ENCODE measurements at places on chromosomes 3 and 15.

GRCh38 chr3:158842976-158843375 lies 41.1 kb downstream of the MFSD1 start:
- DNase-seq, result no peak

- DNase-seq, result peak; percentile 93
These were observed 404.6 kb upstream of the C2CD4B start for GRCh38 chr15:62569460-62570404.

- DNase-seq, result peak; percentile 45
These were observed 486 bp downstream of the CDIN1 start for GRCh38 chr15:36579792-36580431.

DNA sequence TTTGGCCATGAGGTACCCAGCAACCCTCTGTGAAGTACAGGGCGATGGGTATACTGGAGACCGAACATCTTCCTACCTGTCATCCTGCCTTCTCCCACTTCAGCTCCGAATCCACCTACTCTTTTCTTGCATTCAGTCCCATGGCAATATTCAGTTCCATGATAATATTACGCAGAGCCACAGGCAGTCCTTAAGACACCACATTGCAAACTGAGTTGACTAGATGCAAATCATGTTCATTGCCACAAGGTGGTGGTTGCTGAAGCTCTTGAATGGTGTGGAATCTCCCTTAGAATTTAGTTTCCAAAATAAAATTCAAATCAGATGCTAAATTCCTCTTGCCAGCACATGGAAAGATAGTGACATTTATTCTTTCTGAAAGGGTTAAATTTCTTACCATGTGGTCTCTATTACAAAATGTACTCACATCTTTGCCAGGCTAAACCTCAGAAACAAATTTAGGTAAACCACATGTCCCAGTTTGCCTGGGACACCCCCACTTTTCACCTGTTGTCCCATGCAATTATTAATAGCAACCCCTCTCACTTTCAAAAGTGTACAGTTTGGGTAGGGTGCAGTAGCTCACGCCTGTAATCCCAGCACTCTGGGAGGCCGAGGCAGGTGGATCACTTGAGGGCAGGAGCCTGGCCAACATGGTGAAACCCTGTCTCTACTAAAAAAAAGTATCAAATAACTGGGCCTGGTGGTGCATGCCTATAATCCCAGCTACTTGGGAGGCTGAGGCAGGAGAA lies 1.7 kb upstream of the NME9 start:
- DNase-seq, result no peak

DNA sequence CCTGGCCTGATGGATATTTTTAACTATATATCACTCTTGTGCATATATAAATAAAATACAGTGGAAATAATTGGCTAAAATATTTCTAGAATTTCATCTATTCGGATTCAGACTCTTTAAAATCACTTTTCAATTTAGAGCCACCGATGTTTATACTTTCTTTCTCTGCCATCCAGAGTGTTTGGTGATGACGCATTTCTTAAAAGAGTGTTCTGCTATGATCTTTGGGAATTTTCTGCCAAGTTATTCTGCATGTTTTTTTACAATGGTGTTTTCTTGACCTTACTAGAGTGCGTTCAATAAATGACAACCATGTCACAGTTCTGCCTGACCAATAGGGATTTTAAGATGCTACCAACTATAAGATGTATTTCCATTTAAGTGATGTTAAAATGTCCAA lies 30.2 kb downstream of the PPP2R3A start:
- no peak for DNase-seq

DNA sequence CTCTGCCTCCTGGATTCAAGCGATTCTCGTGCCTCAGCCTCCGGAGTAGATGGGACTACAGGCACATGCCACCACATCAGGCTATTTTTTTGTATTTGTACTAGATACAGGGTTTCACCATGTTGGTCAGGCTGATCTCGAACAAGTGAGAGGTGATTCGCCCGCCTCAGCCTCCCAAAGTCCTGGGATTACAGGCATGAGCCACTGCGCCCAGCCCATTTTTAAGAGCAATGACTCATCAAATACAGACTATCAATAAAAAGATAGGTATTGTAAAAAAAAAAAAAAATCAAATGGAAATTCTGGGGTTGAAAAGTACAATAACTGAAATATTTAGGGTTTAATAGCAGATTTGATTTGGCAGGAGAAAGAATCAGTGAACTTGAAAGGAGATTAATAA lies 129.0 kb downstream of the TJP1 start:
- DNase-seq, result no peak

DNA sequence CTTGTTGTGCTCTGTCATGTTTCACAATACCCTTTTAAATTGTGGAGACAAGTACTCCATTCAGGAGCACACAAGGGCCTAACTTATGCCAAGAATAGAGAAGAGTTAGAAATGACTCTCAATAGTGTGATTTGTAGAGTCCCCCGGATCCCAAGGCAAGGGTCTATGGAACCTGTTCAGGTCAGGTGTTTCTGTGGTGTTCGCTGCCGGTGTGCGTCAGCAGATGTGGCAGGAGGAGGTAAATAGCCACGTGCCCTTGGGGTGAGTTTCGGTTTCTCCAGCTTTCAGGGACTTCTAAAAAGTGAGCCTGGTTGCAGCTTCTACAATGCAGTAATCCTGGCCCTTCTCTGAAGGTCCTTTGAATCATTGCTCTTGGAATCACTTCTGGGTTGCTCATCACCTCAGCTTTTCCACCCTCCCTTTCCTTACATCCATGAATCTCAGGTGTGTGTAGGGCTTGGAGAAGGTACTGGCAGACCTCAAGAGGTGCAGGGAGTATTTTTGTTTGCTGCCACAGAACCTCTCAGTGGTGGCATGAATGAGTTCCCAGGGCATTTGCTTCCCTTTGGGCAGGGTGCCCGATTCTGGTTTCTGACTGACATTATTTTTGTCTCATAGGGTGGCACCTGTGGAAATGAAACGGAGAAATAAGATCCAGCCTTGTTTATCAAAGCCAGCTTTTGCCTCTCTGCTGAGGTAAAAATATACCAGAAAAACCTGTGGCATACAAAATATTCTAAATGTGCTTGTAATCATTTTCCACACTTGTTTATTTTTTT lies 7.3 kb downstream of the ST3GAL6 start:
- no peak for DNase-seq

DNA sequence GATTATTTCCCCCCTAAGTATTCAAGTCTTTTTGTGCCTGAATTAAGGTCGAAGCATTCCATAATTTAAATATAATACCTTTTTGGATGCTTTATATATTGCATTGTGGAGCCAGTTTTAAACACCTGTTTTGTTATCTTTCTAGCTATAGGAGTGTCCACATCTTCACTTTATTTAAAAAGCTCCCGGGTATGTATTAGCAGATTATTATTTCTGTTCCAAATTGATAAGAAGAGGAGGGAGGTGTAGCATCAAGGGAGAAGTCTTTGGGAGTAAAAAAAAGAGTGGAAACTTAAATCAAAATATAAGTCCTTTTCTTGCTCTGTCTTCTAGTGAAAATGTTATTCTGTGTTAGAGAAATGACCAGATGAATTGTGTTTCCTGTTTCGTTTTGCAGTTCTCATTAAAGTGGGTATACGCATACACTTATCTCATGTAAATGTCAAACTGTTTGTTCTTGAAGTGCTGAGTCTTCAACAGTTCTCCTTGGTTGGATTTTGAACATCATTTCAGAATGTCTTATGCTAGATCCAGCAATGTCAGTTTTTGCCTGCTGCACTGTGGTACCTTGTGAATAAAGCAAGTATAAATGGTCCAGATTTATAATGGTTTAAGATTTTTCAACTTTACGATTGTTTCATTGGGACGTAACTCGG lies 105.8 kb downstream of the FNDC3B start:
- no peak for DNase-seq

GRCh38 chr3:131231710-131232389 lies 149.7 kb upstream of the NUDT16 start:
- no peak for DNase-seq

- no peak for DNase-seq
These were observed 21.6 kb downstream of the BUB1B start for GRCh38 chr15:40182358-40183029.

GRCh38 chr15:79036323-79036722 lies 54.3 kb downstream of the RASGRF1 start:
- no peak for DNase-seq

DNA sequence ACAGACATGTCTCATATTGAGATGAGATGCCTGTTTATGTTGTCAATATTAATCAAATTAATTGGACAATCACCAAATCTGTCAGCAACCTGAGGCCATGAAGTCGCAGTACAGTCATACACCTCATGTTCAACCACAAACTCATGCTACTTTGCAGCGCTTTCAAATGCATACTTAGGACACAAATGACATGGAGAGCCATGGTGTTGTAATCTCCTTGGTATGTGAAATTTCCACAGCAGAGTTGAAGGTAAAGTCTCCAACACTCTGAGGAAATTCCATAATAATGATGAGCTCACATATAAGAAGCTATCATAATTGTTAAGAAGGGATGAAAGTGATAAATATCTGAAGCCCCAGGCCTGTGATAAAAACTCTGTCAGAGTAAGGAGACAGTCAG lies 873.9 kb downstream of the MCTP2 start:
- DNase-seq, result no peak

DNA sequence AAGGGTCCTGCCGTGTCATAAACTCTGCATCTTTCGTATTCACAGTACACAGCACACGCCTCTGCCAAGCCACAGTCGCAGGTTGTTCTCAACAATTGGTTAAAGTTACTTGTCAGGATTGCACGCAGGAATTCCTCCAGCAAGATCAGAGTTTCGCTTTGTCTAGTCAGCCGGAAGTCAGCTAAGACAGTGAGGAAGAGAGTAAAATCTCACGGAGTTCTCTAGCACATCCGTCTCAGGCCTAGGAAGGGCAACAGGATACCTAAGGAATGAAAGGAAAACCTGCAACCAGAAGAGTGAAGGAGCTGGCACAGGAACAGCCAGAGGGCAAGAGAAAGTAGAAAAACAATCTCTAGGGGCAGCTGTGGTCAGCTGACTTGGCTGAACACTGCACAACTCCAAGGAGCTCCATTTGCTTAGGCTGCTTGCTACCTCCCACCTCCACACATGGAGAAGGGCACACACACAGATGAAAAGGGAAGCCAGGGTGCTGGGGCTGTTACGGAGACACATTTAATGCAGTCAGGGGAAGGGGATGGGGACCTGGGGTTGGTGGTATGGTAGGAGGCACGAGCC lies 23.7 kb downstream of the RORA start:
- DNase-seq, result no peak

GRCh38 chr3:29335943-29336342 lies 55.1 kb downstream of the RBMS3 start:
- no peak for DNase-seq

DNA sequence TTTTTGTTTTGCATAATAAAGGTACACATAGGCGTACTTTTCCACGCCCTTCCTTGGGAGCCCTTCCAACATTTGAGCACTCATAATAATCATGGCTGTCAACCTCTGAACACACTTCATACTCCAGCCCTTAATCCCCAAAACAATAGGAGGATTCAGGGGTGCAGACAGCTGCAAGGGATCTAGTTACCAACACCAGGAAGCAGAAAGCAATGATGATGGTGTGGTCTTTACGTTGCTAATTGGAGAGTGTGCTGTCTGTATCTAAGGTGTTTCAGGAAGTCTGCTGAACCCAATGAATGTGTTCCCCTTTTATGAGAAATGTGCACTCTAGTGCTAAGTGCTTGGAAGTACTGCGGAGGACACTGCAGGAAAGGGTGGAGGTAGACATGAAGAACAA lies 60.3 kb upstream of the PDZRN3 start:
- peak; percentile 91 for DNase-seq

- no peak for DNase-seq
These were observed 22.6 kb downstream of the PLA2G4D start for GRCh38 chr15:42071717-42072116.

DNA sequence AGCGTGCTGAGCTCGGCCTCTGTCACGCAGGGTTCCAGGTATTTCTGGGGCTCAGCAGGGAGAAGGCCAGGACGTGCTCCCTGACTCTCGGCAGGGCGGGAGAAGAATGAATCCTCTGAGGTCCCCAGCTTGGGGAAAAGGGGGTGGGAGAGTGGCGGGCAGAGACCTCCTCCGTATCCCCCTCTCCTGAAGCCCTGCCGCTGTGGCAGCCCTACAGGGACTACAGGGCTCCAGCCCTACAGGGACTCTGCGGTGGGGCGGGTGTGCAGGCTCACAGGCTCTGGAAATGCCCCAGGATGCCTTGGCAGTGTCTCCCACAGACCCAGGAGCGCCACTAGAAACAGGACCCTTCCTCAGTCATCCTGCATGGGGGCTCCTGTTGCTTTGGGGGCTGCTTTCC lies 46.2 kb downstream of the HMCES start:
- DNase-seq, result no peak

- no peak for DNase-seq
These were observed 4.2 kb downstream of the HMCES start for GRCh38 chr3:129282727-129283327.

DNA sequence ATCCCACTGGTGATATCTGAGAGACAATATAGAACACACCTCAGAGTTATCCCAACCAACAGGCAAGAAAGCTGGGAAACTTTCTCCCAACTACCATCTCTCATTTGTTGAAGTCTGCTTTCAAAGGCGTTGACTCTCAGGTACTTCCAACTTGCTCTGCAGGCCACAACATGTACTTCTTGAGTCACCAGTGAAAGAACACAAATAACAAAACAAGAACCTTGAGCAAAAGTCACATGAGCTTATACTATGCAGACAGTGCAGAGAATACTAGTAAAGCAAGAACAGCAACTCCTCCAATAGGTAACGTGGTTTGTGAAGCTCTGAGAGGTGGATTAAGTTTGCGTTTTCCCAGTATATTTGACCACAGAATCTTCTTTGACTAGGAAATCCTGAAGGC lies 20.6 kb downstream of the SNTN start:
- no peak for DNase-seq

GRCh38 chr15:43776718-43777266 lies at the start of gene ELL3:
Gene ELL3 (minus strand): TSS chr15:43776966. CDS start chr15:43776901, 65 bp downstream.
- DNase-seq, result peak; percentile 87

DNA sequence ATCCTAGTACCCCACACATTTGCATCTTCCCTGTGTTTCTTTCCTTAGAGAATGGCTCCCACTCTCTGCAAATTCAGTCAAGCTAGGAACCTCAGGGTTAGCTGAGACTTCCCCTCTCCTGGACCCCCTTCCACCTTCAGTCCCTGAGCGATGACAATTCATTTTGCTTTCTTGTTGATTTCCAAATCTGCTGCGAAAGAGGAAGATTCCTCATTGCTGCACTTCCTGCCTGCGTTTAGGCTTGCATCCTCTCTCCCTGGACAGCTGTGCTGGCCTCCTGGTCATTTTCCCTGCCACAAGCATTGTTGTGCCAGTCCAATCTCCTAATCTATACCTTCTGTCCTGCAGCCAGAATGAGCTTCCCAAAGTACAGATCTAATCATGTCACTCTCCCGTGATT lies 12.3 kb upstream of the DGKG start:
- no peak for DNase-seq

GRCh38 chr3:188233320-188233719 lies 79.4 kb downstream of the LPP start:
- DNase-seq, result no peak
